ENCODE measurements at places on chromosomes 6 and 20.

- no peak for DNase-seq
Observed at GRCh38 chr20:61691978-61692377, 373.7 kb downstream of the TAF4 start.

- no peak for DNase-seq
Observed at GRCh38 chr6:52596371-52597028, 19.6 kb upstream of the TRAM2 start.

- DNase-seq: no peak
Observed at GRCh38 chr6:110389689-110390382, 25.5 kb downstream of the DDO start.

- no peak for DNase-seq
Observed at GRCh38 chr6:18203786-18204185, 48.6 kb downstream of the KDM1B start.

GRCh38 chr20:1942486-1943274, 47.5 kb downstream of the SIRPA start:
- no peak for DNase-seq

DNA sequence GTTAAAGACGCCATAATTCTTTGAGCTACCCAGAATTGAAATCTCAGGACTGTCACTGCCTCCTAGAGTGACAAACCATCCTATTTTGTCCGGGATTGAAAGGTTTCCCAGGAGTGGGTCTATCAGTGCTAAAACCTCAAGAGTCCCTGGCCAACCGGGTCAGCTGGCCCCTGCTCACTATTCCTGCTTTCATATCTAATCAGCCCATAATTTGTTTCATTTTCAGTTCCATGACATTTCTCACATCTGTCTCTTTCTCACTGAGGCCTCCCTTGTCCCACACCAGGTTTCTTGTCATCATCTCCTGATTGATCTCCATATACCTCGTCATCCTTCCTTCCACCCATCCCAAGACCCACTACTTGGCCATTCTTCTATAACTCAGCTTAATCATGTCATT, 98.2 kb downstream of the SLC35B3 start:
- no peak for DNase-seq

DNA sequence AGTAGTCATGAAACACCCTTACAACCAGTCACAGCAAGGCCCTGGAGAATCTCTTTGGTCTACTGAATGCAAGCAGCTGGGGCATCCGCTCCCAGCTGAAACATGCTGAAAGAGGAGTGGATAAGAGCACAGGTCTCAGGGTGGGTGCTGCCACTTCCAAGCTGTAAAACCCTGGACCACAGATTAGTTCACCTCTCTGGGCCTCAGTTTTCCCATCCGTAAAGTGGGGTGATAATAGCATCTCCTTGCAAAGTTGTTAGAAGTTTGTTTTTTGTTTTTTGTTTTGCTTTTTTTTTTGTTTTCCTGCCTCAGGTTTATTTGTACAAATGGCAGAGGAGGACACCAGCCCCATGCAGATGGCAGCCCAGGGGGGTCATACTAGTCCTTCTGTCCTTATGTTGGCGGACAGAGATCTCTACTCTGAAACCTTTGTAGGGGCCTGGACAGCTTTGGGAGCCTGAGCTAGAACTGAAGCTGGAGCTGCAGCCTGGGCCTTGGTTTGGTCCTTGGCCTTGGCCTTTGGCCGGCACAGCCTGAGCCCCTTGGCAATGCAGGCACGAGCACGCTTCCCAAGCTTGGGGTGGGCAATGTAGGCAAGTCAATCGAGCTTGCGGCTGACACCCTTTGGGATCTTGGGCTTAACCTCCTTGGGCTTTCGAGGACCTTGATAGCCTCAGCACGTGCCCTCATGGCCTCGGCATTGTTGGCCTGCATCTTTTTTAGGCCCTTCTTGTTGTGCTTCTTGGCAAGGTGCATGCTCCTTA, 38.2 kb downstream of the MRPL14 start:
- no peak for DNase-seq

DNA sequence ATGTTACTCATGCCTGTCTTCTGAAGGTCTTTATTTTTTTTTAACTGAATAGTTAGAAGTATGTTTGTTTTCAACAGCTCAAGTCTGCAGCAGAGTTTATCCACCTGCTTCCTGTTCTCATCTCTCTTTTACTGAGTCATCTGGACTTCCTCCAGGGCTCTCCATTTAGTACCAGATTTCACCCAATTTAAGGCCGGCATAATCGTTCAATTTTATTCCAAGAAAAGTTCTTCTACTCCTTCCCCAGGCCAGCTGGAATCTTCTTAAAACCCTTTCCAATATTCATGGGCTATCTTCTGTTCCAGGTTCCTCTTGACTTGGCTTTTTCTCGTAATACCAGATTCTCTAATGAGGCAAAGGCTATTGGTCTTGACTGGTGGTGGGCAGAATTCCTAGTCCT, 79.0 kb upstream of the LAMA2 start:
- no peak for DNase-seq

GRCh38 chr6:42166444-42167141, 6.6 kb upstream of the GUCA1A start:
- peak; percentile 90 for DNase-seq

- DNase-seq: no peak
Observed at GRCh38 chr6:4256969-4257368, 121.6 kb upstream of the ECI2 start.

DNA sequence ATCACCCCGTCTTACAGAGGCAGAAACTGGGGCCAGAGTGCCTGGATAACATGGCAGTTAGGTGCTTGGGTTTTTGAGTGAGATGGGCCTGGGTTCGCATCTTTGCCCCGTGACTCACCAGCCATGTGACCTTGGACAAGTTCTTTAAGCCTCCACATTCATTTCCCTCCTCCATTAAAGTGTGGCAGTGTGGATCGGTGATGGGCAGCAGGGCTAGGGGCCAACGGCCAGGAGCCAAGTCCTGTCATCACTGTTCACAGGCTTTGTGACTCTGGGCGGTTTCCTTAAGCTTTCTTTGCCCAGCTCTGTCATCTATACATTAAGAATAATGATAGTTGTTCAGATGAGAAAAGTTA, 85.5 kb upstream of the PMEPA1 start:
- DNase-seq: no peak

DNA sequence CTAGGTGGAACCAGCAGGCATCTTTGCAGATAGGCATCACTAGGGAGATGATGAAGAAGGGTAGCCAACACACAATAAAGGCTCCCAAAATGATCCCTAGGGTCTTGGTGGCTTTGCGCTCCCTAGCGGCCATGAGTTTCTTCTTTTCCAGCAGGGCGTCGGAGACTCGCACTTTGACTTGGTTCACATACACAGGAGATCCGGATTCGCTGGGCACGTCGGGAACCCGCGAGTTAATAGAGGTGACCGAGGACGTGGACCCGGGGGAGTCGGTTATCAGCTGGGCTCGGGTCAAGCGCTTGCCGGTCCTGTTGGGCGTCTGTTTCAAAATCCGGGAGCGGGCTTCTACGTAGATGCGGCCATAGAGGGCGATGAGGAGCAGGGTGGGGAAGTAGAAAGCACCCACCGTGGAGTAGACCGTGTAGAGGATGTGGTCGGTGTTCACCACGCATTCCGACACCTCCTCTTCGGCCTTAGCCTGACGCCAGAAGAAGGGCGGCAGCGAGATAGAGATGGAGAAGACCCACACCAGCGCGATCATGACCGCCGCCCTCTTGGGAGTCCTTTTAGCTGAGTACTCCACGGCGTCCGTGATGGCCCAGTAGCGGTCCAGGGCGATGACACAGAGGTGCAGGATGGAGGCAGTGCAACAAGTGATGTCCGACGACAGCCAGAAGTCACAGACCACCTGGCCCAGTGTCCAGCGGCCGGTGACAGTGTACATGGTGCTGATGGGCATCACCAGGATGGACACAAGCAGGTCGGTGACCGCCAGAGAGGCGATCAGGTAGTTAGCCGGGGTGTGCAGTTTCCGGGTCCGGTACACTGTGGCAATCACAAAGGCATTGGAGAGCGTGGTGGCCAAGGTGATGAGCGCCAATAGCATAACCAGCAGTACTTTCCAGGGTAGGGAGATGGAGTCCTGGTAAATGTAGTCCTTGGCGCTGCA, 658 bp downstream of the HTR1B start:
- DNase-seq: peak; percentile 17

GRCh38 chr20:4904127-4904860, 97.0 kb downstream of the SLC23A2 start:
- no peak for DNase-seq

DNA sequence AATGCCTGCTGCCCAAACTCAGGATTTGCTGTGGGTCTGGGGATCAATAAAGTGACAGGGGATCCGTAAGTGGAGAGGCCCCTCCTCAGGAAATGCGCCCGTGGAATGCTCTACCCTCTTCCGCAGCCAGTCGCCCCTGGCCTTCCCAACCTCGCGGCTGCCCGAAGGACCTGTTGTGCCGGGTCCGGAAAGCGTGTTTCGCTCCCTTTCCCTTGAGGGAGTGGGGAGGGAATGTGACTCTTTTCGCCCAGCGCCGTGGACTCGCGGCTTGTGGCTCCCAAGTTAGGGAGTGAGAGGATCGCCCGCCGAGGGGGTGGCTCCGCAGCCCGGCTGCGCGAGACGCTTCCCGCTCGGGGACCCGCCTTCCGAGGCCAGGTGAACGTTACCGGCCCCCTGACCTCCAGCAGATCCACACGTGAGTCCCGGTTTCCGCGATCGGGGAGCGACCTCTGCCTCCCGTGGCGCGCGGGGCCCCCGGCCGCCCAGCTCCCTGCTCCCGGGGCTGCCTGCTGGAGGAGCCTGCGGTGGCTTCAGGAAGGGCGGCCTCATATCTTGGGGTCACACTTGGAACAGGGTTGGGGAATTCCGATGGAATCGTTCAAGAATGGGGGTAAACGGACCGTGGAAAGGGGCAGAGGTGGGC, 666 bp downstream of the TPD52L1 start:
- DNase-seq: peak; percentile 31

- peak; percentile 41 for DNase-seq
Observed at GRCh38 chr20:33693741-33694638, 7.8 kb upstream of the E2F1 start.

- no peak for DNase-seq
Observed at GRCh38 chr6:71496018-71496721, 207.6 kb downstream of the OGFRL1 start.

DNA sequence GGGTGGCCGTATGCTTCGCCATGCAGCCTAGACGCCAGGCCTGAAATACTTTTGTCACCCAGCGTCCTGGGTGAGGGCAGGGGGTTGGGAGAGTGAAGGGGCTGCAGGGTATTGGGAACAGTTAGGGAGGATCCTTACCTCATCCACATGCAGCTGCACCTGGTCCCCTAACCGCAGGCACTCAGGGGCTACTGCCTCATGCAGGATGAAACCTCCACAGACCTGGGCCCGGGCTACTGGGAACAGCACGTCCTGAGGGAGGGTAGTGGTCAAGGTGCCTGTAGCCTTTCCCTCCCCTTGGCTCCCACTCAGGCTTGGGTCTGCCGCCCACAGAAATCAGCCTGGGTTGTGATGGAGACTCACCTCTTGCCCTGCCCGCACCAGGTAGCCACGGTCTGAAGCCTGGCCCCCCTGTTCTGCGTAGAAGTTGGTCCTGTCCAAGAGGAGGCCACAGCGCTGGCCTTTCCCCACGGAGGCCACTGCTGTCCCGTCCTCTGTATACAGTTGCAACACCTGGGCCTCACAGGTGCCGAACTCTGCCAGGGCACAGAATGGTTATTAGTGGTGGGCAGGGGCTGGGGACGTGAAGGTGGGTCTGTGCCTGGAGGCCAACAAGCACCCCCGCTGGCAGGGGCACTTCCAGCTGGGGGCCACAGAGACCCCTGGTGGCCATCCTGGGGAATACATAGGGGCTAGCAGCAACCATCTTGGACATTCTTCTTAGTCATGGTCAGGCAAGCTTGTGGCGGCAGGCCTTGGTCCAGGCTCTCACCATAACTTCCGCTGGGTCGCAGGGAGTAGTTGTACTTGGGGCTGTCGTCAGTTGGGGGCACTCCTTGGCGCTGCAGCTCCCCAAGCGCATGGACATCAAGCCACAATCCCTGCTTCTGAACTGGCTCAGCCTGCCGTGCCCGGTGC, 8.6 kb downstream of the AARS2 start:
- DNase-seq: no peak

GRCh38 chr6:53361549-53362031, 12.8 kb upstream of the ELOVL5 start:
- no peak for DNase-seq

GRCh38 chr20:62129731-62130531, 7.7 kb downstream of the LSM14B start:
- DNase-seq: no peak

GRCh38 chr6:136465766-136466303, 84.4 kb downstream of the MAP7 start:
- DNase-seq: no peak

GRCh38 chr20:46694484-46694883, 5.2 kb upstream of the TP53RK start:
- no peak for DNase-seq

- no peak for DNase-seq
Observed at GRCh38 chr6:154752022-154752421, 18.8 kb downstream of the SCAF8 start.

- DNase-seq: no peak
Observed at GRCh38 chr6:33828764-33829731, 25.2 kb upstream of the MLN start.

GRCh38 chr6:34319471-34319885, 70.7 kb upstream of the SMIM29 start:
- no peak for DNase-seq

DNA sequence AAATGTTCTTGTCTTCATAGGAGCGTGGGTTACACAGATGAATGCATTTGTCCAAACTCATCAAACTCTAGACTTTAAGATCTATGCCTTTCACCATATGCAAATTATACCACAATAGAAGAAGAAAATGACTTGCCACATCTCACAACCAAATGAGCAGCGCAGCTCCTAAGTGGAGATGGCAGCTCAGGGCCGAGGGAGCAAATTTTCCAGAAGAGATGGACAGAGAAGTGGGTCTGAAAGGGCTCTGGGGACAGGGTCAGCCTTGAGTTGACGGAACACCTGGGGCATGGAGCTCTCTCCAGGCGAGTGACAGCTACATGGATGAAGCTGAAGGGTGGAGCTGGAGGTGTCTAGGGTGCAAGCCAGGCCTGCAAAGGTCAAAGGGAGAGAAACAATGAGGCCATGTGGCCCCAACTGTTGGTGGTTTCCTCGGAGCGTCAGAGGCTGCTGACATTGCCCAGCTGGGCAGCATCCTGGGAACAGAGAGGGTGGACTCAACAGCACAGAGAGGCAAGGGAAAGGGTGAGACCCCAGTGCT, 228.3 kb downstream of the NRN1 start:
- DNase-seq: no peak

GRCh38 chr6:51992876-51993275, 94.5 kb downstream of the PKHD1 start:
- DNase-seq: no peak

- no peak for DNase-seq
Observed at GRCh38 chr20:43586641-43587040, 4.1 kb upstream of the IFT52 start.
